ENCODE measurements at places on chromosomes 5 and 9.

DNA sequence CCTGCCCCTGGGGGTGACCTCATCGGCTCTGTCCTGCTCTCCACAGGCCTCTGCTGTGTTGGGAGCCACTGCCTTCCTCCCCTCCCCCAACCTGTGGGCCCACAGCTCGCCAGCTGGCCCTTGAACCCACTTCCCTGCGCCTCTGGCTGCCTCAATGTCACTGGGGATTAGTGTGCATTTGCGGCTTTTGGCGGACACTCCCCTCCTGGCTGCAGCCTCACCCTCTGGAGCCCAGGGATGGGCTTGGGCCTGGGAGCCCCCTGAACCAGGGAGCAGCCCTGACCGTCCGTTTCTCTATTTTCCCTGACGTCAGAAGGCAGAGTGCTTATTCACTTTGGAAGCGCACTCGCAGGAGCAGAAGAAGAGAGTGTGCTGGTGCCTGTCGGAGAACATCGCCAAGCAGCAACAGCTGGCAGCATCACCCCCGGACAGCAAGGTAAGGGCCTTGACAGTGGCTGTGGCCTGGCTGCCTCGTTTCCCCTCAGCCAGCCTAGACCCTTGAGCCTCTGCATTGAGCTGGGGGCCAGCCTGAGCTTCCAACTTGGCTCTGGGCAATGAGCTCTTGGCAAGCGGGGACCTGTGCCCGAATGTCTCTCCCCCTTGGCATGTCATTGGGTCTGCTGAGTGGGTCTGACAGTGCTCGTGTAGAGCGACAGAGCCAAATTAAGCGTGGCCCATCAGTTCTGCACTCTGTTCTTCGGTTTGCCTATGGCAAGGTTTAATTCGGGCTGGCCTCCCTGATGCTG is 73.1 kb downstream of the RGS3 start:
- no peak for DNase-seq

DNA sequence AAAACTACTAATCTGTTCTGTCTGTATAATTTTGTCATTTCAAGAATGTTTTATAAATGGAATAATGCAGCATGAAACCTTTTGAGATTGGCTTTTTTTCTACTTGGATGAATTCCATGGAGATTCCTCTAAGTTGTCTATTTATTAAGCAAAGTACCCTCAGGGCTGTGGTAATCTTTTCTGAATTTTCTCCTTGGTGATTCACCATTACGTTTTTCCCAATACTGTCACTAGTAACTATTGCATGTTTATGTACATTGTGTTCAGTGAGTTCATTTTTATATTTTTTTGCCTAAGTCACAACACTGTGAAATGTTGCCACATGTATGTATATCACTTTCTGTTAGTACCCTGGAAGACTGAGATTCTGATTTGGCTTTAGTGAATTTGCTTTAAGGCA is 177.0 kb upstream of the GRIN3A start:
- no peak for DNase-seq

- DNase-seq: no peak
These were observed 409.5 kb downstream of the MAT2B start for GRCh38 chr5:163914910-163915309.

- DNase-seq: peak; percentile 79
These were observed 52.7 kb downstream of the RXRA start for GRCh38 chr9:134378901-134379338.

- DNase-seq: no peak
These were observed 122.5 kb upstream of the SLC44A1 start for GRCh38 chr9:105121861-105122430.

DNA sequence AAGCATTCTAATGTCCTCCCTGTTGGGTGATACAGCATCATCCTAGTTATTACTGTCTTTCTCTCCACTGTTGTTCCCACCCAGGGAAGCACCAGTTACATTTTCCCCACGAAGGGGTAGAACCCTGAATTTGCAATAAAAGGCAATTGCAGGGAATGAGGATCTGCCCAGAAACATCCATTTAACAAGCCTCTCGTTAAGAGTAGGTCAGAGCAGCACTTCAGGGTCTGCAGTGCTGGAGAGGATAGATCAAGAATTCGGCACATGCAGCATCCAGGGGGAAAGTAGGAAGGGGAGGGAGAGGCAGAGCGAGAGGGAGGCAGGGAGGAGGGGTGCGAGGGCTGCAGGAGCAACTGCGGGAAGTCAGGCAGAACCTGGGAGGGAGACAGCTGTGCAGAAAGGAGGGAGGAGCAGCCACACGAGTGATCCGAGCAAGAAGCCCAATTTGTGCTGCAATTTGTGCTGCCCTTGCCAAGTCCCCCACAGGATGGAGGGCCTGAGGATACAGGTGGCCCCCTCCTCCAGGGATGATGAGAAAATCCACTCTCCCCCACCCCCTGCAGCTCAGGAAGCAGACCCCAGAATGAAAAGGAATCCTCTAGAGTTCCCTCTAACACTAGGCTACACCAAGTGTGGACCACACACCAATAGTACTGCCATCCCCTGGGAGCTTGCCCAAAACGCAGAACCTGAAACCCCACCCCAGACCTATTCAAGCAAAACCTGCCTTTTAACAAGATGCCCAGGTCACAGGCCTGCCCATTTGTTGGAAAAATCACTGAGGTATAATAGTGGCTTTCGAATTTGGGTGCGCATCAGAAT is 62.2 kb downstream of the EPB41L4B start:
- no peak for DNase-seq

GRCh38 chr9:108885643-108886348 is 23.7 kb downstream of the ACTL7A start:
- DNase-seq: peak; percentile 31

- DNase-seq: no peak
These were observed 108.8 kb downstream of the SNX18 start for GRCh38 chr5:54626407-54626806.

GRCh38 chr9:96464426-96464825 is 14.5 kb downstream of the HABP4 start:
- no peak for DNase-seq

GRCh38 chr5:122333564-122333963 is 21.5 kb downstream of the SNCAIP start:
- DNase-seq: no peak

DNA sequence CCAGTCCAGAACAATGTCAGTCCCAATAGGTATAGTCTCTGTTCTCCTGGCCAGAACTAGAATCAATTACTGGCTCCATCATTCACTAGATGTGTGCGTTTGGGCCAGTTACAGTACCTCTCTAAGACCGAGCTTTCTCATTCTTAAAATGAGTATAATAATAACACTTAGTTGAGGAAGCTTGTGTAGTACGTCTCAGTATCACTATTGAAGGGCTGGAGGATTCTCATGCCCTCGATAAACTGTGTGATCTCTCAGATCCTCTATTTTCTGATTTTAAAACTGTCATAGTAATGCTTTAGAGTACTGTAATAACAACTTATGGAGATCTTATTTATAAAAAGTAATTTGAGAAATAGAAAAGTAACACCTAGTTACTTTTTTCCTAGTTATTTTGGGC is 50.7 kb downstream of the CDKN2A start:
- no peak for DNase-seq

Data from hepatic stellate cell (primary cell).